ENCODE measurements at places on chromosomes 7 and 10.

- DNase-seq: no peak
- peaks cover 2% of the 10 kb centered on the region for H3K4me1 ChIP-seq
- no peak overlapping the region for H3K4me3 ChIP-seq
- no peaks in the 10 kb centered on the region for H3K36me3 ChIP-seq
- H3K27me3 ChIP-seq: peaks cover 15% of the 10 kb centered on the region
- no peak overlapping the region for H3K27ac ChIP-seq
Observed at GRCh38 chr10:49138361-49138891, 4.6 kb upstream of the FAM170B start.

DNA sequence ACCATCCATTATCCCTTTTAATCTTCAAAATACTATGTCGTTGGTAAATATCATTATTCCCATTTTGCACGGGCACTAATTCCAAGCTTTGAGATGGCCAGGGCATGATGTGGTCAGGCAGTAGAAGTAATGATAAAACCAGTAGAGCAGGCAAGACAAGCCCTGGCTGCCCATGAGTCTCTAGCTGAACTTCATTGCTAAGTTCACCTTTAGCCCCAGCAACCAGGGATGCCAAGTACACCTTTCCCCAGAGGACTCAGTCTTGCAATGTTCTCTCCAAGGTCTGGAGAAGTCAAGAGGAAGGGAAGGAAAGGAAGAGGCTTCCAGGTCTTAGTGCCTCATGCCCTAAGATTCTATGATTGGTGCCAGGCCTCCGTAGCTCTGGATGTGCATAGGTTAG, 203.2 kb downstream of the PLXNA4 start:
- H3K4me1 ChIP-seq: no peaks in the 10 kb centered on the region
- H3K4me3 ChIP-seq: no peak overlapping the region
- H3K27ac ChIP-seq: no peak overlapping the region
- H3K27me3 ChIP-seq: peaks cover 14% of the 10 kb centered on the region
- no peaks in the 10 kb centered on the region for H3K36me3 ChIP-seq

DNA sequence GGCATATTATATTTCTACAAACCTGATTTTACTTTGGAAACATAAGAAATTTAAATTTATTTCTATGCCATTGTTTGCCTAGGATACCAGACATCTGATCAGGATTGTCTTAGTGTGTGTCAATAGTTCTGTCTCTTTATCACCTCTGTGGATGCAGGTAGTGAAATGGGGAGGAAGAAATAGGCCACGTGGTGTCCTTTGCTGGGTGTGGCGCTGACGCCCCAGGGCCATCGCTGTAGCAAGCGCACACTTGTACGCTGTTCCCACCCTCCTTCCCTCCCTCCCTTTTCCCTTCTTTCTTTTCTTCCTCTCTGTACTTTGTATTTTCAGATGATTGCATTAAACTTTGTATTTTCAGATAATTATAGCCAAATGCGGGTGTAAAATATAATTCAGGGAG, 5.0 kb downstream of the DOCK1 start:
- H3K4me1 ChIP-seq: no peaks in the 10 kb centered on the region
- DNase-seq: no peak
- H3K36me3 ChIP-seq: no peaks in the 10 kb centered on the region
- peaks cover 8% of the 10 kb centered on the region for H3K27me3 ChIP-seq
- no peak overlapping the region for H3K27ac ChIP-seq
- H3K4me3 ChIP-seq: no peak overlapping the region

DNA sequence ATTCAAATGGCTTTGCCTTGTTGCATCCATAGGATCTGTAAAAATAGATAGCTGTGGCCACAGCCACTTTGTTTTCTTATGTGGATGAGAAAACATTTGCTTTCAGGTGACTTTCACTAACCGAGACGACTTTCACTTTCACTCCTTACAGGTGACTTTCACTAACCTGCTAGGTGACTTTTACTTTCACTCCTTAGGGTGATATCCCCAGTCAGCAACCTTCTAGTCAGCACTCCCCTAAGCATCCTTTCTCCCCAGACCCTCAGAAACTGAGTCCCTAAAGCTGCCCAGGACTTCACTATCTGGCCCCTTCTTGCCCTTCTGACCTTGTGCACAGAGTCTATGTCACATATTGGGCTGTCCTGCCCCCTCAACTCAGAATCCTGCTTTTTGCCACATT, 177.5 kb downstream of the RELN start:
- no peak overlapping the region for H3K4me3 ChIP-seq
- peaks cover 4% of the 10 kb centered on the region for H3K4me1 ChIP-seq
- no peaks in the 10 kb centered on the region for H3K36me3 ChIP-seq

GRCh38 chr10:99008054-99008453, 227.6 kb downstream of the HPSE2 start:
- H3K27me3 ChIP-seq: no peaks in the 10 kb centered on the region
- no peaks in the 10 kb centered on the region for H3K36me3 ChIP-seq
- H3K4me3 ChIP-seq: no peak overlapping the region
- no peak for DNase-seq
- H3K4me1 ChIP-seq: no peaks in the 10 kb centered on the region

GRCh38 chr7:17921857-17922416, 18.4 kb downstream of the SNX13 start:
- H3K36me3 ChIP-seq: peaks cover 4% of the 10 kb centered on the region
- no peak overlapping the region for H3K27ac ChIP-seq
- DNase-seq: no peak
- H3K4me3 ChIP-seq: no peak overlapping the region
- no peaks in the 10 kb centered on the region for H3K4me1 ChIP-seq

GRCh38 chr10:114387784-114388183, 16.5 kb downstream of the AFAP1L2 start:
- no peak overlapping the region for H3K4me3 ChIP-seq
- H3K27me3 ChIP-seq: peaks cover 3% of the 10 kb centered on the region
- no peak for DNase-seq
- H3K27ac ChIP-seq: no peak overlapping the region
- peaks cover 16% of the 10 kb centered on the region for H3K4me1 ChIP-seq
- H3K36me3 ChIP-seq: peaks cover 4% of the 10 kb centered on the region

DNA sequence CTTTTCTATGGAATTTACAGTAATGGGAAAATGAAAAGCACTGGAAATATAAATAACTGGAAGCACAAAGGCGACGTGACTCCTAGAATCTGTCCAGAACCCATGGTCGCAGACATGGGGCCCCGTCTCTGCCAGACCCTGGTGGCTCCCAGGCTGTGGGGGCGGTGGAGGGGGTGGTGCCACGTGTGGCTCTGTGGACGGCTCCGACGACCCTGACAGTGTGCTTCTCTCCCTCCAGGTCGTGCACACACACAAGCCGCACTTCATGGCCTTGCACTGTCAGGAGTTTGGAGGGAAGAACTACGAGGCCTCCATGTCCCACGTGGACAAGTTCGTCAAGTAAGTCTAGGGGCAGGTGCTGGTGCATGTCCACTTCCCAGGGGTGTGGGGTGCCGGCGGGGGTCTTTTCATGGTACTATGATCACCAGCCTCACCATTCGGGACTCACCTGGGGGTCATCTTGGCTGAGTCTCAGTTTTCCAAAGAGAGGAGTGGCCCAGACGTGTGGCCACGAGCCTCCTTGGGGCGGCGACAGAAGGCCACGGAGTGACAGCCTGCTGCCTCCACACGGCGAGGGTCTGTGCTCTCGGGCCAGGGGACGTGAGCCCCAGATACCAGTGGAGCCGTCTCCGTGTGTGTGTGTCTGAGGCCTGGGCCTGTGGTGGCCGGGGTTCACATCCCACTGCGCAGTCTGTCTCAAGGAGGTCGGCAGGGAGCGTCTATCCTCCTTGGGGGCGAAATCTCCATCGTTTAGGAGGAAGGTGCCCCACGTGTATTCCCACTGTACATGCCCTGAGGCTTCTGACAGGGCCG, 108.2 kb downstream of the INPP5A start:
- H3K27ac ChIP-seq: no peak overlapping the region
- H3K36me3 ChIP-seq: no peaks in the 10 kb centered on the region
- no peak for DNase-seq
- H3K27me3 ChIP-seq: no peaks in the 10 kb centered on the region

DNA sequence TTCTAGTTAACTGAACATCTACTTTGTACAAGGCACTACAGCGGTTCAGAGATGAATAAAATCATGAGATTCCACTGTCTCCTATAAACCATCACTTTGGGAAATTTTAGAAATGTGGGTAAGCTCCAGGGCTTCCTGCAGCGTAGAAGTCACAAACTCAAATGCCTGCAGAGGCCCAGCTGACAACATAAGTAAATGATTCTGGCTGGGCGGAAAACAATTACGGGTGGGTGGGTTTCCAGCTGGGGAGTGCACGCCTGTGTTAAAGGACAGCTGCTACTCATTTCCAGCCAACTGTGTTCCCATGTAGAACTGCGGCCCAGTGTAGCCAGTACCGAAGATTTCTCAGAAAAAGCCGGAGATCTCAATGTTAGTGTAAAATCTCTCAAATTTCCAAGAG, 69.5 kb upstream of the ATRNL1 start:
- peaks cover 10% of the 10 kb centered on the region for H3K27me3 ChIP-seq
- no peak overlapping the region for H3K4me3 ChIP-seq
- H3K27ac ChIP-seq: no peak overlapping the region
- no peak for DNase-seq

- H3K27me3 ChIP-seq: peaks cover 15% of the 10 kb centered on the region
- no peak overlapping the region for H3K27ac ChIP-seq
- no peak overlapping the region for H3K4me3 ChIP-seq
Observed at GRCh38 chr10:61140765-61141392, 196.9 kb upstream of the RHOBTB1 start.

DNA sequence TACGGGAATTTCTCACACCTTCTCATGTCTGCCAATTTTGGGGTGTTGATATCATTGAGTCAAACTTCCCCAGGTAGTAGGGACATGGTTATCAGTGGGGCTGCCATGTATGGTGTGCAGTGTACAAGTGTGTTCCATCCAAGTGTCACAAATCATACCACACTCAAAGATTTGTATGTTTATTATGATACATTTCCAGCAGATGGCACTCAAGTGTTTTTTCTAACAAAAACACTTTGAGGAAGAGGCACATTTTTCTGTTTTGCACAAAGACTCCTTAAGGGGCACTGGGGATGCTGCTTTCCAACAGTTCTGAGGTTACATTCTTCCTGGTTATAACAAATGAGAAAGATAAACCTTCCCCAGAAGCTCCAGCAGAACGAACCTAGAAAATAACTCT, 414.5 kb downstream of the REEP3 start:
- H3K4me3 ChIP-seq: no peak overlapping the region
- H3K27ac ChIP-seq: no peak overlapping the region
- DNase-seq: no peak
- no peaks in the 10 kb centered on the region for H3K4me1 ChIP-seq
- no peaks in the 10 kb centered on the region for H3K36me3 ChIP-seq
- no peaks in the 10 kb centered on the region for H3K27me3 ChIP-seq

DNA sequence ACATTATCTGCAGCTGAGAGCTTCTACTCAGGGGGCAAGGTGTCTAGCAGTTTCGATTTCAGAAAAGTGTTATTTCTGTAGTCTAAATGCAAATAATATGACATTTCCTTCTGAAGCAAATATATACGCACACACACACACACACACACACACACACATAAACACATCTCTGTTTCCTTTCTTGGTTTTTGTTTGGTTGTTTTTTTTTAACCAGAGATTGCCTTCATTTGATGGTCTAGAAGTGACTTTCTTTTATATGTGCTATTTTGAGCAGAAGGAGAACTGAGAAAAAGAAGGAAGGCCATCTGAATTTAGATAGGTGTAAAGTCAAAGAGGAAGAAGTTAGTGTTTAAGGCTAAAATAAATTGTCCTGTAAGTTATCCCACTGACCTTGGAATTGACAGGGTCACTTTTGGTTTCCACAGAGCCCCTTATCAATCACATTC, 142.2 kb downstream of the TRIL start:
- no peaks in the 10 kb centered on the region for H3K36me3 ChIP-seq
- DNase-seq: no peak
- H3K27me3 ChIP-seq: no peaks in the 10 kb centered on the region
- H3K4me3 ChIP-seq: no peak overlapping the region
- no peak overlapping the region for H3K27ac ChIP-seq

GRCh38 chr10:128474571-128474970, 348.3 kb upstream of the MKI67 start:
- no peak for DNase-seq
- no peaks in the 10 kb centered on the region for H3K27me3 ChIP-seq
- H3K4me1 ChIP-seq: no peaks in the 10 kb centered on the region
- H3K36me3 ChIP-seq: no peaks in the 10 kb centered on the region
- no peak overlapping the region for H3K4me3 ChIP-seq
- no peak overlapping the region for H3K27ac ChIP-seq

- H3K4me3 ChIP-seq: no peak overlapping the region
- H3K36me3 ChIP-seq: peaks cover 47% of the 10 kb centered on the region
- no peak overlapping the region for H3K27ac ChIP-seq
- H3K4me1 ChIP-seq: peaks cover 26% of the 10 kb centered on the region
- no peak for DNase-seq
- no peaks in the 10 kb centered on the region for H3K27me3 ChIP-seq
Observed at GRCh38 chr7:77855371-77856083, 57.0 kb downstream of the PHTF2 start.

GRCh38 chr7:133345690-133346421, 93.0 kb downstream of the EXOC4 start:
- no peak overlapping the region for H3K27ac ChIP-seq
- peaks cover 3% of the 10 kb centered on the region for H3K4me1 ChIP-seq
- H3K36me3 ChIP-seq: peaks cover 33% of the 10 kb centered on the region
- H3K27me3 ChIP-seq: no peaks in the 10 kb centered on the region
- H3K4me3 ChIP-seq: no peak overlapping the region

GRCh38 chr10:67036808-67037207, 111.0 kb downstream of the LRRTM3 start:
- H3K27ac ChIP-seq: no peak overlapping the region
- no peaks in the 10 kb centered on the region for H3K36me3 ChIP-seq
- no peaks in the 10 kb centered on the region for H3K4me1 ChIP-seq
- no peak overlapping the region for H3K4me3 ChIP-seq

DNA sequence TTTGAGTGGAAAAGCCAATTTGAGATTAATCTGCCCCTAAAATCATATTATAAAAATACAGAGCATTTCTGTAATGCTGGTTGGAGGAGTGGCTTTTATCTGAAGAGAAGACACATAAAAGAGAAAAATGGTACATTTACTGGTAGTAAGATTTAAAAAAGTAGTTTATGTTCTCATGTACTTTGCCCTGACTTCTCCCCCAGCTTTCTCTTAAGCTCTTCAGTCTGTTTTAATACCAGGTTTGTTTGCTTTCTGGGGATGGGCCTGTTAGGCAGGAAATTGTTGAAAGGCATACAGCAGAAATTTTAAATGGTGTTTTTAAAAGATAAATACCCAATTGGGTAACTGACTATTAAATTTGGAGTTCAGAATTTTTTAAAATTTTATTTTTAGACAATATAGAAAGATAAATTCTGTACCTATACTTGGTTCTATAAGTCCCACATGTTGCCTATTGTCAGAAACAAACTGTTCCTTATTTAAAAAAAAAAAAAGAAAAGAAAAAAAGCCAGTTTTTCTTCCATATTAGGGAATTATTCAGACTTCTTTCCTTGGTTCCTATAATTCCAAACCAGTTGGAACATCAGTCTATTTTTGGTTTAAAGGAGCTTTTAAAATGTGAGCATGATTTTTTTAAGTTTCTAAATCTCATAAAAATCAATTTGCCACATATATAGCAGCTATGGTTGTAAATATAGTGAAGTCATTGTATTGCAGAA, 136.6 kb downstream of the ARID5B start:
- DNase-seq: no peak
- peaks cover 21% of the 10 kb centered on the region for H3K36me3 ChIP-seq
- H3K4me3 ChIP-seq: no peak overlapping the region
- H3K4me1 ChIP-seq: peaks cover 67% of the 10 kb centered on the region

GRCh38 chr10:88028072-88028471, 164.6 kb downstream of the PTEN start:
- DNase-seq: no peak
- no peak overlapping the region for H3K27ac ChIP-seq
